ENCODE measurements at places on chromosomes 5 and 9.
A peak's percentile ranks its signal among the peaks of the same experiment; 100 is the strongest.

GRCh38 chr9:137269231-137269772, 8.2 kb upstream of the TOR4A start:
- no peak for DNase-seq

DNA sequence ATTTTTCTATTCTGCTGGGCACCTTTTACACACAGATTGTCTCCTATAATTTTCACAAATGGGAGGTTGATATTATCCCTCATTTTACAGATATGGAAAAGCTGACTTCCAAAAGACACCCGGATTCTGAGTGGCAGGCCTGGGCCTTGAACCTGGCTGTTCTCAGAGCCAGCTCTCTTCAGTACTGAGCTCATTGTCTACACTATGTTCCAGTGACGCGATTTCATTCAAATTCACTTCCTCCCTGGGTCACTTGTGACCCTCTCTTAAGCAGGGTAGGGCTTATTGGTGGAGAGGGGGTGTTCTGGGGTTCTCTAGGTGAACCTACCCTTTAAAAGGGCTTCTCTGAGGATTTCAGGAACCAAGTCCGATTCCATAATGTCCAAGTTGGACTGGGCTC, 70.2 kb downstream of the ANKRD33B start:
- no peak for DNase-seq

- no peak for DNase-seq
Measured at GRCh38 chr5:137142346-137142745, 356.8 kb downstream of the SPOCK1 start.

DNA sequence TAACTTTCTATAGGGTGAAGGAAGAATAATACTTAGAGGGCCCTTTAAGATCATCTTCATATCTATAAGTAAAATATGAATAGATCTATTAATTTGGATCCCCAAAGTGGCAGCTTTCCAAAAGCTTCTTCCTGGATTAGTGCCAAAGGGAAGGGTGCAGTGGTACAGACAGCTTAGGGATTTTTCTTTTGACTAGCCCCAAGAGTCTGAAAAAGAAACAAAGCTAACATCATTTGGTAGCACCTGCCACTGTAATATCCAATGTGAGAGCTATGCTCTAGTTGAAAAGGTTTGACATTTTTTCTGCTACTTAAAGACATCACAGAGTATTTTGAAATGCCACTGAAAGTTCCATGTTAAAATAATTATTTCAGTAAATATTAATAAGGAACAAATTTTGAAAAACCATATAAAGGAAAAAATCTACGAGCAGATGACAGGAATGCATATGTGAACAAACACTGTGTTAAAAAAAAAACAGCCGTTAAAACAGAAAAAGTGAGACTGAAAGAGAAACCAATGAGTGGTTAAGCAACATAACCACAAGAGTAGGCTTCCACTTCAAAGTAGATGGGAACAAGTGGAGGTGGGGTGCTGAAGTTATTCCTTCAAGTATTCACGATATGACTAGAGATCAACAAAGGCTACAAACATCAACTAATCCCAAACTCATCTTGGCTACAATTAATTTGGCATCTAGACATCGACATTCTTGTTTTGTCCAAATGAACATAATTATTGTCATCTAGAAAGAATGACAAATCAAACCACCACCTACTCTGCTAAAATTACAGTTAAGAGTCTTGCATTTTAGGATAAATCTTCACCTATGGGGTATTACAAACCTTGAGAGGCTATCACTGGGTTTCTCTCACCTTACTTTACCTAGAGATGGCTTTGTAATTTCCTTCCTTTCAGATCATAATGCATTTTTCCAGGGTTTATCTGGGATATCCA, 137.5 kb downstream of the CPLANE1 start:
- peak; percentile 3 for DNase-seq

GRCh38 chr5:170623576-170624181, 119.9 kb downstream of the KCNIP1 start:
- peak; percentile 30 for DNase-seq

DNA sequence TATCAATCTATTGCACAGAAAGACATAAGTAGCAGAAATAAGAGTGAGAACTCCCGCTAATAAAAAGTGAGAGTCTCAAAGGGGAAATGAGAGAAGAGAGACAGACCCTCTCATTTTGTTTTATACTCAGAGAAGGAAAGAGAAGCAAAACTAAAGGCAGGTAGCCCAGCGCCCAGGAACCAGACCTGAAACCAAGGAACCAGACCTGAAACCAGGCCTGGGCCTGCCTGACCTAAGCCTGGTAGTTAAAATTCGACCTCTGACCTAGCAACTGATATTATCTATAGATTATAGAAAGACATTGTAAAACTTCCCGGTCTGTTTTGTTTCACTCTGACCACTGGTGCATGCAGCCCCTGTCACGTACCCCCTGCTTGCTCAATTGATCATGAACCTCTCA, 134.5 kb upstream of the SEMA6A start:
- no peak for DNase-seq

- DNase-seq = no peak
Measured at GRCh38 chr9:122819791-122820489, 8.4 kb downstream of the PDCL start.

GRCh38 chr9:125189011-125189360, 617 bp downstream of the PPP6C start:
- DNase-seq = no peak

- no peak for DNase-seq
Measured at GRCh38 chr5:147507480-147508126, 2.3 kb downstream of the DPYSL3 start.

DNA sequence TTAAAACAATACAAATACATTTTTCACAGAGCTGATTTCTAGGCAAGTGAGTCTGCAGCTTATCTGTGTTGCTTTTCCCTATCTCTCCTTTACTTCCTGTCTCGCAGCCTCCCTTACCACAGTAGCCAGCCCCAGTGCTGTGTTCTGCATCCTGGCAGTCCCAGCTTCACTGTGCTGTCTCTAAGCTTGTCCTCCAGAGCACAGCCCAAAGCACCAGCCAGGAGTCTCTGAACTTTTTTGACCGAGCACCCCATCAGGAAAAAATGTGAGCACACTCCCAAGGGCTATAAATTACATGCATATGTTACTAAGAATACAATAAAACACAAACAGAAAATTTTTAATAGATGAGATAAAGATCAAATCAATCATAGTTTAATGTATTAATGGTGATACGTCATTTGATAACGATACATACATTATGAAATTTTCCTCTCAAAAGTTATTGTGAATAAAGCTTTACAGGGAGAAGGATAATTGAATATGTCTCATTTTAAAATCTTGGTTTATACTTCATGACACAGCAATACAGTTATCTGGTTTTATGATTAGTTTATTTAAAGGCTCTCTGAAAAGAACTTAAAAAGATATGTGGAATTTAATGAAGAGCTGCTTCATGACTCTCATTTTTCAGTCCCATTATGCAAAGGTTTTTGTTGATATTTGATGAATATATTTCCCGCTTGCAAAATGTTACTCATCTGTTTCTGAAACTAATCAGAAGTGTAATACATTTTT, 7.3 kb upstream of the RHOBTB3 start:
- no peak for DNase-seq

- no peak for DNase-seq
Measured at GRCh38 chr9:117461386-117461785, 46.5 kb upstream of the ASTN2 start.

- DNase-seq = no peak
Measured at GRCh38 chr9:109171926-109172325, 4.9 kb upstream of the FRRS1L start.

GRCh38 chr5:144134194-144134826, 36.1 kb downstream of the YIPF5 start:
- DNase-seq = no peak

DNA sequence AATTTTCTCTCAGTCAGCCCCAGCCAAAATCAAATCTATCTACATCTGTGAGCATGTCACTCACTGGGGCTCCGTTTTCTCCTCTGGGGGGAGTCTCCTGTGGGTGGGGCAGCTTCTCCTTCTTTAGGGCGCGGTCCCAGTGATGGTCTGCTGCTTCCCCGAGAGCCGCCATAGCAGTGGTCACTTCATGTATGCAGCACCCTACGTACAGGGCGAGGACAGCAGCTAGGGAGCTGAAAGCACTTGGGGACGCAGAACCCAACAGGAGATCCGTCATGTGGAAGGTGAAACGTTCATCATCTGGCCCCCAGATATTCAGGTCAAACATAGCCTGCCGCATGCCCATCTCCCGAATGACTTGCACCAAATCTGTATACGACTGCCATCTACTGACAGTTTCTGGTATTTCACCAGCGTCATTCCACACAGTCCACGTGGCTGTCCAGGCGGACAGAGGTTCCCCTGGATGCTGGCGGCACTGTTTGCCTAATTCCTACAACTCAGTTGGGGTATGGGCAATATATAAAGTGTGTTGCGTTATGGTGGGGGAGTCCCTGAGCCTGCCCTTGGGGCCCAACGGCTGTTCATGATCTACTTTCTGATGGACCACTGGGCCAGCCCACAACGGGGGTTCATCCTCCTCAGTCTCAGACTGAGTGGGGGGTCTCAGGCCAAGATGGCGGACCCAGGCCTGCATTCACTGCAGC, 795.0 kb downstream of the EFNA5 start:
- no peak for DNase-seq

DNA sequence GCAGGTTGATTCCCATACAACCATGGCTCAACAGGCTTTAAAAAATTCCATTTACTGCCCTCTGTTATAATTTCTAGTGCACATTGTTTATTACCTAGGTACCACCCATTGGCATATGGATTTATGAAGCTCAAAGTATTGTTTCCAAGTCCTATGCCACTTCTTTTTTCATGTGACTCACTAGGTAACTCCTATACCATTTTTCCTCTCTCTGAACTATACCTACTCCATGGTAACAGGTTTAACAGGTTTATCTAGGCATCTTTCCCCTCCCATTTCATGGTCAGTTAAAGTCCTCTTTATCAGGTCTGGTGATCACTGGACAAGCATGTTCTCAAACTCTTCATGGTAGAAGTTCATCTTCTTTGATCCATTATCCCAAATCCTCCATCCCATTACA, 49.6 kb upstream of the ABCA1 start:
- no peak for DNase-seq

- DNase-seq = no peak
Measured at GRCh38 chr5:125002727-125003598, 256.5 kb upstream of the ZNF608 start.

- no peak for DNase-seq
Measured at GRCh38 chr9:112864403-112864802, 26.3 kb downstream of the SLC46A2 start.

GRCh38 chr5:83551821-83552220, 80.3 kb downstream of the VCAN start:
- no peak for DNase-seq

DNA sequence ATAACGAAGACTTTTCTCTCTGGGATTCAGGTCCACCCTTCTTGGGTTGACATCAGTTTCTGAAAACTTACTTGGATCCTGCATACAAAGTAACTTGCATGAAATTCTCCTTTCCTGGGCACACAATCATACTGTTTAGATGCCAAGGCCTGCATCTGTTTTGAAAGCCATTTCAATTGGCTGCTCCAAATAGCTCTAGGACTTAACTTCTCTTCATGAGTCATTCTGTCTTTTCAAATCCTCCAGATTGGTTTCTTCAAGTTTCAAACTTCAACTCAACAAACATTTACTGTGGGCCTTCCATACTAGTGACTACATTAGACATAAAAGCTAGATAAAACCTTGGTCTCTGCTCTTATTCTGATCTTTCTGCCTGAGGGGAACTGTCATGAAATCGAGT, 54.8 kb upstream of the HMHB1 start:
- DNase-seq = no peak

GRCh38 chr9:88278036-88278435, 110.2 kb upstream of the SPIN1 start:
- DNase-seq = no peak

GRCh38 chr5:161585798-161586197, 39.3 kb upstream of the GABRB2 start:
- DNase-seq = no peak

GRCh38 chr5:108769352-108769751, 21.7 kb downstream of the FER start:
- no peak for DNase-seq

- no peak for DNase-seq
Measured at GRCh38 chr5:179738742-179739141, 6.1 kb downstream of the MAML1 start.

DNA sequence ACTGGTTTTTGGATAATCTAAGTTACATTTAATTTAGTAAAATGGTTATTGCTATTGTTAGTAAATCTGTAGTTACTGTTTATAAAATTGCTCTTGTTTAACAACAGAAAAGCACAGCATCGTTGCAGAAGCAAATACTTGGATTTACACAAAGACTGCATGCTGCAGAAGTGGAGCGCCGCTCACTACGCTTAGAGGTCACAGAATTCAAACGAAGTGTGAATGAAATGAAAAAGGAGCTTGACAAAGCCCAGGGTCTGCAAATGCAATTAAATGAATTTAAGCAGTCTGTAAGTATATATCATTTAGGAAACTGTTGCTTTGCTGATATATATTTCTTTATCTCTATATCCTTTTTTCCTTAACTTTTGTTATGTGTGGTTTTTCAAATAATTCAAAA, 226.0 kb downstream of the CCDC171 start:
- DNase-seq = no peak

DNA sequence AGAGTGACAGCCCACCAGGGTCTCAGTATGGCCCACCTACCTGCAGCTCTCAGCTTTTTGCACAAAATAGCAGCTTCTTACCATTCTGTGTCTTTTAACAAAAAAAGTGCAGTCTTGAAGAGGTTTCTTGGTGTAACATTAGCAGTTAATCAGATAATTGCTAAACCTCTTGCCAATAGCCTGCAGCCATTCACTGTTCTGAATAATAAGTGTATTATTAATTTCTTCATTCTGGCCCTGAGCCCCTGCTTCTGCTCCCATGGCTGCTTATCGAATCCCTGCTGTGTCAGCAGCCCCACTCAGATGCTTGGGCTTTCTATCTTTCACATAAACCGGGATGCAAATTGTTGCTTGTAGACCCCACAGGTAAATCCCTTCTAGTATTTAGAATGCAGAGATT, 485.9 kb downstream of the CAAP1 start:
- DNase-seq = no peak

GRCh38 chr9:3863111-3863528, 337.3 kb upstream of the RFX3 start:
- DNase-seq = no peak

GRCh38 chr5:126461838-126462237, 38.6 kb downstream of the GRAMD2B start:
- DNase-seq = no peak

- DNase-seq = no peak
Measured at GRCh38 chr5:168238463-168238862, 53.0 kb upstream of the WWC1 start.

GRCh38 chr9:134891053-134891452, 10.4 kb downstream of the FCN2 start:
- DNase-seq = no peak

GRCh38 chr5:131957721-131958441, 12.4 kb upstream of the MEIKIN start:
- no peak for DNase-seq

GRCh38 chr9:90140131-90140818, 502.3 kb downstream of the DIRAS2 start:
- DNase-seq = no peak

- no peak for DNase-seq
Measured at GRCh38 chr5:149605998-149606724, 24.9 kb downstream of the ARHGEF37 start.
